Caudate nucleus (tissue), 63 donors: ENCODE measurements at places on chromosomes 6 and 20.

GRCh38 chr6:24387818-24388217 is 14.9 kb upstream of the MRS2 start:
- no peak for DNase-seq

DNA sequence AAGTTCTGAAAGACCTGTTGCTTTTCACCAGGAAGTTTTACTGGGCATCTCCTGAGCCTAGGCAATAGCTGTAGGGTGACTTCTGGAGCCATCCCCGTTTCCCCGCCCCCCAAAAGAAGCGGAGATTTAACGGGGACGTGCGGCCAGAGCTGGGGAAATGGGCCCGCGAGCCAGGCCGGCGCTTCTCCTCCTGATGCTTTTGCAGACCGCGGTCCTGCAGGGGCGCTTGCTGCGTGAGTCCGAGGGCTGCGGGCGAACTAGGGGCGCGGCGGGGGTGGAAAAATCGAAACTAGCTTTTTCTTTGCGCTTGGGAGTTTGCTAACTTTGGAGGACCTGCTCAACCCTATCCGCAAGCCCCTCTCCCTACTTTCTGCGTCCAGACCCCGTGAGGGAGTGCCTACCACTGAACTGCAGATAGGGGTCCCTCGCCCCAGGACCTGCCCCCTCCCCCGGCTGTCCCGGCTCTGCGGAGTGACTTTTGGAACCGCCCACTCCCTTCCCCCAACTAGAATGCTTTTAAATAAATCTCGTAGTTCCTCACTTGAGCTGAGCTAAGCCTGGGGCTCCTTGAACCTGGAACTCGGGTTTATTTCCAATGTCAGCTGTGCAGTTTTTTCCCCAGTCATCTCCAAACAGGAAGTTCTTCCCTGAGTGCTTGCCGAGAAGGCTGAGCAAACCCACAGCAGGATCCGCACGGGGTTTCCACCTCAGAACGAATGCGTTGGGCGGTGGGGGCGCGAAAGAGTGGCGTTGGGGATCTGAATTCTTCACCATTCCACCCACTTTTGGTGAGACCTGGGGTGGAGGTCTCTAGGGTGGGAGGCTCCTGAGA is at the start of gene HFE:
TSS of gene HFE (plus strand) at position 146 of the 832 bp plus-strand sequence. CDS start at position 158, 12 bp downstream.
- DNase-seq, result no peak

DNA sequence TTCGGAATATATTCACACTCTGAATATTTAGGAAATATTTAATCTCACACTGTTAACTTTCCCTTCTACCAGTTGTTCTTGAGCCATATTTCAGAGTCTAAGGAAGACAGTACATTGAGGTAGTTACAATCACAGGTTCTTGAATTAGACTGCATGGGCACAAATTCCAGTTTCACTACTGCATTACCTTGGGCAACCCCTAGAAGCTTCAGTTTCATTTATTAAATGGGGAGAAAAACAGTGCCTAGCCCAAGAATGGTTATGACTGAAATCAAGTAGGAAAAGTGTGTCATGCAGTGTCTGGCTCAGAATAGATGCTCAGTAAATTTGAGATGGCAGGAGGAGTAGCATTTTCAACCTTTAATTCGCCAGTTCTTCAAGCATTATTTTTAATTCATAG is 124.5 kb upstream of the SAMD5 start:
- DNase-seq, result no peak

- no peak for DNase-seq
These were observed 1.1 kb upstream of the PREX1 start for GRCh38 chr20:48828734-48829460.
